Inflammatory macrophage (primary cell): ENCODE measurements at places on chromosomes 1 and 21.
A peak's percentile ranks its signal among the peaks of the same experiment; 100 is the strongest.

DNA sequence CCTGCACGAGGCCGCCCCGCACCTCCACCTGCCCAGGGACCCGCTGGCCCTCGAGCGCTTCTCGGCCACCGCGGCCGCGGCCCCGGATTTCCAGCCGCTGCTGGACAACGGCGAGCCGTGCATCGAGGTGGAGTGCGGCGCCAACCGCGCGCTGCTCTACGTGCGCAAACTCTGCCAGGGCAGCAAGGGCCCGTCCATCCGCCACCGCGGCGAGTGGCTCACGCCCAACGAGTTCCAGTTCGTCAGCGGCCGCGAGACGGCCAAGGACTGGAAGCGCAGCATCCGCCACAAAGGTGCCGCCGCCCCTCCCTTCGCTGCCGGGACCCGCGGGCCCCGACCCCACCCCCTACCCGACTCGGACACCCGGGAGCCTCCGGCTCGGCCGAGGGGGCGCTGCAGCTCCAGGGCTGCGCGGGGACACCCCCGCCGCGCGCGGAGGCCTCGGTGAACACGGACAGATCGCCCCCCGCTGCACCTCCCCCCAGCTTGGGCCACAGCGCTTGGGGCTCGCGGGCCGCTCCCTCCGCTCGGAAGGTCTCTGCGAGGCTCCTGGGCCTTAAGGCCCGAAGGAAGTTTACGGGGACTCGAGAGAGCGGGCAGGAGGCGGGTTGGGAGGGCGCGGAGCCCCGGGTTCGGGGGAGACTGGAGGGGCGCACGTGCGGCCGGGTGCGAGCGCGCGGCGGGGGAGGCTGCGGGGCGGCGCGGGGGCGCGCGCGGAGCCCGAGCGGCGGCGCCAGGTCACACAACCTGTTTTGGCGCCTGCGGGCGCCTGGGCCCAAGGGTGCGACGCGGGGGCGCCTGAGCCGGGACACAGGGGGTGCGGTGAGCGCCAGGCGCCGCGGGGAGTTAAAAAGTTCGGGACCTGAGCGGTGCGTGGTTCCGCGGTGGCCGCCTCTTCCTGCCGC lies 1.2 kb downstream of the SAMD11 start:
- peak; percentile 32 for DNase-seq

- peak; percentile 42 for DNase-seq
Observed at GRCh38 chr1:207619871-207620542, 24.9 kb upstream of the CR1L start.

- DNase-seq: no peak
Observed at GRCh38 chr1:39625009-39625408, 14.4 kb downstream of the HEYL start.

DNA sequence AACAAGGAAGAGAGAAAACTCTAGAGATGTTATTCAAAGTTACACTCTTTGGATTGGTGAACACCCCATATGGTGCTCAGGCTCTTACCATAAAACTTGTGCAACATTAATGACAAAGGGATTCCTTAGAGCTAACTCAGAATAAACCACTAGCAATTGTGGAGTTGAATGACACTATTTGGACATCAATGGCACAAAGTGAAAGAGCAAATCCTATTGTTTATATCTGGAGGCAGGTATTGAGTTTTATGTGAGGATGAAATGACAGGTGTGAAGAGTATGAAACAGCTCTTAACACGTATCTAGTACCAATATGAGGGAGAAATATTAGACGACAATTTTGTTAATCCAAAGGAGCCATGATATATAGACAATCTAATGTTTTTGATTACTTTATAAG lies 584.9 kb upstream of the PBX1 start:
- DNase-seq: no peak

DNA sequence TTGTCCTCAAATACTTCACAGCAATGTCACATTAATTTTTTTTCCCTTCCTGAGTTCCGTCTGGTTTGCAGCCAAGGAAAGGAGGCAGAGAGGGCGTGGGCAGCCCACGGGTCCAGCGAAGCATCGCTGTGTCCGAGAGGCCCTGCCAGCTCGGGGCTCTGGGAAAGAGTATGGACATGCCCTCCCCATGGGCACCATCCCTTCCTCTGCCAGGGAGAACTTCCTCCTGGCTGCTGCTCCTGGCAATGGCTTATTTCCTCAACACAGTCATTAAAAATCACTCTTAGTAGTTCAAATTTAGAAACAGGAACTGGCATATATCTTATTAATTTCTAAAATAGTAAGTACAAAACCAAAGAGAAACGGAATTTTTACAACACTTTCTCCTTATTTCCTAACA lies 115.4 kb downstream of the RIPK4 start:
- DNase-seq: peak; percentile 43

- DNase-seq: peak; percentile 96
Observed at GRCh38 chr1:180278596-180279395, 48.7 kb downstream of the LHX4 start.

- no peak for DNase-seq
Observed at GRCh38 chr21:37762606-37763005, 153.7 kb downstream of the KCNJ6 start.

GRCh38 chr1:247216261-247216660 lies 39.6 kb upstream of the VN1R5 start:
- no peak for DNase-seq

DNA sequence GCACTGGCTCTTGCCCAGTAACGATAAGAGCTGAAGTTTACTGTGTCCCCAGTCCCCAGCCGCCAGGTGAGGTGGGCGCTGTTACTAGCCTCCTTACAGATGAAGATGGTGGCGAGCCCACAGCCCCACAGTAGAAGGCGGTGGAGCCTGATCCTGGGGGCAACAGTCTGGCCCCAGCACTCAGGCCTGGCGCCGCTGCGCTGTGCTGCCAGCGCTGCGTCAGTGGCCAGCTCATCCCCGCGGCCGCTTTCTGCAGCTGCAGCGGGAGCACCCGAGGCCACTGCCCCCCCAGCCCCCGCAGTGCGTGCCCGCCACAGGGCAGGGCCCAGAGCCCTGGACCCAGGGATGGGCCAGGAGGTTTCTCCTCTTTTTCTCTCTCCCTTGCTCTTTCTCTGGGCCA lies 13.3 kb downstream of the H6PD start:
- DNase-seq: no peak

DNA sequence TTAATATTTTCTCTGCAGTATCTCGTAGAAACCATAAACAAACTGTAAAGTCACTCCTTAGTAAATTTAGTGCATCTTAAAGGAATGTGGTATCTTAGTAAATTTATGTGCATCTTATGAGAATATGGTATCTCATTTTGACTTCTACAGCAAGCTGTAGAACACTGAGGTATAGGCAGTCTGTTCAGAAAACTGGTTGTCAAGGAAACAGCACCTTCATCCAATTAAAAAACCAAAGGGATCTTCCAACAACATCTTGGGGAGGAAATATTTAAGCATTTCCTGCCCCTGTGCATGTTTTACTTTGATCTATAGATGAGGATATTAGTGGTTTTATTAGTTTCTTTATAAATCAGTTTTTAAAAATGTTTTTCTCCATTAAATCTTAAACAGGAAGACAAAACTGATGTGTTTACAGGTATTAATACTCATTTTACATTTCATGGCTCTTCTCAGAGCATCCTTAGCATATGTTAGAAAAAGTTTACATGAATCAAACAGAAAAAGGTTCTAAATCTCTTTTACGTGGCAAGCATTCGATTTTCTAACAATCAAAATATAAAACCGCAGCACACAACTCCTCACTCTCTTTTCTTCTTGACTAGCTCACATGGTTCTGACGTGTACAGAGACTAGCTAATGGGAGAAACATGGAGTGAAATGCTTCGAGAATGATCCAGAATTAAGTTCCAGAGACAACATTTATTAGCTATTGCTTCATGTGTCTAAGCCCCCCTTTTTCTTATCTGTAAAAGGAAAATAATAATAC lies 668.8 kb downstream of the PTPRC start:
- DNase-seq: no peak

DNA sequence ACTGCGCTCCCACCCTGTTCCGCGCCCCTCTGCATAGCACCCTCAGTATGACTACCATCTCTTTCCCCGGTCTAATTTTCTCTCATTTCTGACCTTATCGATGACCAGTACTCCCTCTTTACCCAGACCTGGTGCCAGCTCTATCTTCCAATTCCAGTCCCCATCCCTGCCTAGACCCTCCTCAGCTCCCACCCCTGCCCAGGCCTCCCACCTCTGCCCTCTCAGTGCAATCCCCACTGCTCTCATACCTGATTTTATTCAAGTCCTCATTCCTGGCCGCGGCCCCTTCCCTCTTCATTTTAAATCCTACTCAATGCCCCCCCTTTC lies 1.3 kb downstream of the USP24 start:
- DNase-seq: no peak

- peak; percentile 82 for DNase-seq
Observed at GRCh38 chr1:28248273-28249012, 10.9 kb upstream of the SESN2 start.

DNA sequence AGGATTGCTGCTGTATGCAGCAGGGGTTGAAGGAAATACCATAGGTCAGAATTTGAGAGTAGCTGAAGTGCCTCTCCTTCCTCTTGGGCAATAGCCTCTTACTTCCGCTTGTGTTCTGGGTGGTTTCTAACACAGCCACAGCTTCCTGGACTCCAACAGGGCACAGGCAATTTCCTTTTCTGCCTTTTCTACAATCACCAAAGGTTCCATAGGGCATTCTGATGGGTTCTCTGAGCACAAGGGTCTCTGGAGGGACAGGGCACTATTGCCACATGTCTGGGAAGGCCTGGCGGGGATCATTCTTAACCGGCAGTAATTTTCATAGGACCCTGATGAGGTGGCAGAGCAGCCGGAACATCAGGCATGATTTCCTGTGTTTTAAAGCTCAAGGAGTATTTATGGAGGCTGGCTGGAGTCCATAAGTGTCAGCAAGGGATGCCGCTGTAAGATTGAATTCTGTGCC lies 5.5 kb upstream of the AGTRAP start:
- peak; percentile 90 for DNase-seq

DNA sequence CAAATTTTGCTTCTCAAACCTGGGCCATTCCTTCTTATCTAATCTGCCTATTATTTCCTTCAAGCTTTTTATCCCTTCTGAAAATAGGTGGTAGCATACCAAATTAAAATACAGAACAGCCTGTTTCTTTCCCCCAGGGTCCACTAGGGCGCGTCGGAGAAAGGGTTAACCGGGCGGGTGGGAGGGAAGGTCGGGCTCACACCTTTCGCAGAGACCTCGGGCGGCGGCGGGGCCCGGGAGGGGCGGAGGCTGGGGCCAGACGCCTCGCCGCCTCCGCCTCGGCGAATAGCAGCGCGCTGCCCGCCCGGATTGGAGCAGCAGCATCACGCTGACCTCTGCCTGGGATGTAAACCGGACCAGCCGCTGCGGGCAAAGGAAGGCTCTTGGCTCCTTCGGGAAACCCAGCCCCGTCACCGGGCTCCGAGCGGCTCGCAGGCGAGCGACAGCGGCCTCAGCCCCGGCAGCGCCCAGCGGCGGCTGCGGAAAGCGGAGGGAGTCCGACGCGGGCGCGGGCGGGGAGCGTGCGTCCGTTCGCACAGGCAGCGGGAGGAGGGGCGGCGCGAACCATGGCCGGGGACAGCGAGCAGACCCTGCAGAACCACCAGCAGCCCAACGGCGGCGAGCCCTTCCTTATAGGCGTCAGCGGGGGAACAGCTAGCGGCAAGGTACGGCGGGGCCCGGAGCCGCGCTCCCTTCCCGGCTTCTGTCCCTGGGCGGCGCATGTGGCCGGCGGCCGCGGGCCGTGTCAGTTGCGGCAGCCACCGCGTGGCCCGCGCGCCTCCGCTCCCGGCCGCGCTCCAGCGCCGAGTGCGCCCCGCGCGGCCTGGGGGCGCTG lies at the start of gene UCK2:
Gene UCK2 (plus strand): TSS at position 347 of the 835 bp plus-strand sequence. CDS start 220 bp downstream, at position 567.
- peak; percentile 76 for DNase-seq

GRCh38 chr1:29548091-29548490 lies 311.8 kb downstream of the PTPRU start:
- DNase-seq: no peak

GRCh38 chr1:203131548-203132200 lies 4.1 kb downstream of the ADORA1 start:
- no peak for DNase-seq

DNA sequence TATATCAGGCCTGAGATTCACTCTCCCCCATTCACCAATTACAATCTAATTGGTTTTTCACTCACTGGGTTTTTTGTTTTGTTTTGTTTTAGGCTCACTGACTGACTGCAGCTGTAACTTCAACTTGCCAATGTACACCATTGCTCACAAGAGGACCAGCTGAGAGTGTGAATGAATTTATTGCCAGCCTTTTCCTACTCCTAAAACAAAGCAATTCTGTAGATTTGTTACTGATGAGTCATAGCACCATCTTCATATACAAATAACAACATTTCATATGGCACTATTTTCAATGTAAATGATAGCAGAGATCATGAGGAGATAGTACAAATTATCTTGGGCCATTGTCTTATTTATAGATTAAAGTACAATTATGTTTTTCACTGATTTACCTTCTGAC lies 76.0 kb upstream of the DPYD start:
- no peak for DNase-seq

GRCh38 chr1:29925058-29925457 lies 688.7 kb downstream of the PTPRU start:
- no peak for DNase-seq

- peak; percentile 51 for DNase-seq
Observed at GRCh38 chr1:15684468-15685291, 560 bp downstream of the PLEKHM2 start.

- DNase-seq: no peak
Observed at GRCh38 chr1:6935361-6935883, 150.2 kb downstream of the CAMTA1 start.

- peak; percentile 28 for DNase-seq
Observed at GRCh38 chr1:107963008-107963407, 2.0 kb downstream of the VAV3 start.

DNA sequence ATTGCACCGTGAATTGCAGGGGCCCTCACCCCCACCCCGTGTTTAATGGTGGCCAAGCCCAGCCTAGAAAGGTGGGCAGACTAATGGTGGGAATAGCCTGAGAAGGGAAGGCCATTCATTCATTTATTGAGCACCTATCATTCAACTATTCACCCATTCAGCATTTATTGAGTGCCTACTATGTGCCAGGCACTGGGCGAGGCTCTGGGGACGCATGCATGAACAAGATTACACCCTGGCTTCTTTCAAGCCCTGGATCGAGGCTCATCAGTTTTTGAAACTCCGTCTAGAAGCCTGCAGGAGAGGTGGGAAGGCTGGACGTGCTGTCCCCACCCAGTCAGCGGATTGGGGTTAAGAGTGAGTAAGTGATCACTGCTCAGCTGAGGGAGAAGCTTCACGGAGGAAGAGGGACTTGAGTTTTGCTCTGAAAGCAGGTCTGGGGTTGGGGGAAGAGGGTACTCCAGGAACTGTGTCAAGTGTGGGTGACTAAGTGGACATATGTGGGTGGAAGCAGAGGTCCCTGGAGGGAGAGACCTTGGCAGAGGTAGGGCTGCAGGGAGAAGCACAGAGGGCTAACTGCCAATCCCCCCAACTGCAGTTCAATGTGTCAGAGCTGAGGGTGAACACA lies 35.6 kb downstream of the MEF2D start:
- DNase-seq: no peak

DNA sequence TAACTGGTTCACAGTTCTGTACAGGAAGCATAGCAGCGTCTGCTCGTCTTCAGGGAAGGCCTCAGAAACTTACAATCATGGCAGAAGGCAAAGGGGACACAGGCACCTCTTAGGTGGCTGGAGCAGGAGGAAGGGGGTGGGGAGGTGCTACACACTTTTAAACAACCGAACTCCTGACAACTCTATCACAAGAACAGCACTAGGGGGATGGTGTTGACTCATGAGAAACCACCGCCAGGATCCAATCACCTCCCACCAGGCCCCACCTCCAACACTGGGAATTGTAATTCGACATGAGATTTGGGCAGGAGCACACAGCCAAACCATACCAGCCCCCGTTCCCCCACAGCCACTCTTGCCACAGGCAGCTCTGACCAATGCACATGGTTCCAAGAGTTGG lies 306.3 kb upstream of the POU3F1 start:
- no peak for DNase-seq
